GM18507 (cell line): ENCODE measurements at places on chromosomes 6 and 20.

GRCh38 chr20:38113401-38114325 lies 51.4 kb downstream of the TGM2 start:
- DNase-seq = no peak

GRCh38 chr6:43747784-43748183 lies 22.2 kb upstream of the VEGFA start:
- DNase-seq = no peak

- no peak for DNase-seq
These were observed 66.5 kb downstream of the COL9A1 start for GRCh38 chr6:70236343-70236742.

GRCh38 chr6:112690497-112691202 lies 343.5 kb downstream of the RFPL4B start:
- no peak for DNase-seq

GRCh38 chr6:27472182-27472616 lies 706 bp downstream of the ZNF184 start:
- no peak for DNase-seq

DNA sequence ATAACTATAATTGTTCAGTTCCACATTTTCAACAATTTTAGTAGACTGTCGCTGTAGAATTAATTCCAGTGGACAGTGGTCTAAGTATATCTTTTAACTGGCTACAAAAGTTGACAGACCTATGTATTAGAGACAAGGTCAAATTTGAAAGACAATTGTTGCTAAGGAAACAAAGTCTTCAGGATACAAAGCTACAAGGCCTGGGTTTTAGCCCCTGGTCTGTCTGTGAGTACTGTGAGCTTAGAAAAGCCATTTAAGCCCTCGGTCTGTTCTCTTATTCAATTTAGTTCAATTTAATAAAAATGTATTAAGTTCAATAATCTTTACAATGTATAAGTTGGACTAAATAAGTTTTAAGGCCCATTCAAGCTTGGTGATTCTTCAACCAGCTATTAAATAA lies 352.5 kb downstream of the HDGFL1 start:
- DNase-seq = no peak

DNA sequence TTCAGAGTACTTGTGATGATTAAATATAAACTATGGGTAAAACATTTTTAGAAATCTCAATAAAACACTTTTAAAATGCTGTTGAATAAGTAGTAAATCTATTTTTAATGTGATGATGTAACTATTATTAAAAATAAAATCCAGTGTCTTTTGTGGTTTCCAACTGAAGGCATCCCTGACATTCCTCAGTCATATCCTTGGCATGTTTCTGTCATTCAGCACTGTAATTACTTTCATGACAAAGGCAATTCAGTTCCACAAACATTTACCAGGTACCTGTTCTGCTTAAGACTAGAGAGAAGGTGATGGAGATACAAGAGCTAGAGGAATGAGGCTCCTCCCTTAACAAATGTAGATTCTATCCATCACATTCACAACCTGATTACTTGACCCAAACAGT lies 518.7 kb upstream of the MAP3K7 start:
- DNase-seq = no peak

DNA sequence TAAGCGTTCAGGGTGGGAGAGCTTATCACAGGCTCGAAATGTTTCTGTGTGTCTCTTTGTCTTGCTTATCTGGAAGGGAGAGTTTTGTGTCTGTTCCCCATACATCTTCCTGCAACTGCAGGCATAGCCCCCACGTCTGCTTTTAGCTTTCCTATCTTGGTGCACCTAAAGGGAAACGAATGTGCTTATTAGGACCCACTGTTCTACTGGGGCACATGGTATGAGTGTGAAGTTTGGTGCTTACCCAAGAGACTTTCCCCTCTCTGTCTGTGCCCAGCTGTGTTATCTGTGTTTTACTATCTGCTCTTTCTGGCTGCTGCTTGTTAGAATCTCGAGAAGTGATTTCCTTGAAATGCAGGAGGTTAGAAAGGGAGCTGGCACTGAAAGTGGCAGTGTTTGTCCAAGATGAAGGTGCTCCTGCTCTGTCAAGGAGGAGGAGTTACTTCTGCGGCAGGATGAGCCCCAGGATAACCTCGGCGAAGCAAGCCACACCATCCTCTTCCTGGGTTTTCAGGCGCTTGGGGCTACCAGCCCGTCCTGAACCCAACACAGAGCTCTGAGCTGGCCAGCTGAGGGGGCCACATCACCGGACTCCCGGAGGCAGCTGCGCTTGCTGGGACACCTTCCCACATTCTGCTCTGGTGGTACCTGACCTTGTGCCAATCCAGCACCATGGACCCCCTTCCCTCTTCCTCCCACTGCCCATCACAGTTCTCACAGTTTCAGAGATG lies 23.4 kb downstream of the DYNLT1 start:
- no peak for DNase-seq

GRCh38 chr6:64520050-64520449 lies 884.4 kb downstream of the PHF3 start:
- DNase-seq = no peak

DNA sequence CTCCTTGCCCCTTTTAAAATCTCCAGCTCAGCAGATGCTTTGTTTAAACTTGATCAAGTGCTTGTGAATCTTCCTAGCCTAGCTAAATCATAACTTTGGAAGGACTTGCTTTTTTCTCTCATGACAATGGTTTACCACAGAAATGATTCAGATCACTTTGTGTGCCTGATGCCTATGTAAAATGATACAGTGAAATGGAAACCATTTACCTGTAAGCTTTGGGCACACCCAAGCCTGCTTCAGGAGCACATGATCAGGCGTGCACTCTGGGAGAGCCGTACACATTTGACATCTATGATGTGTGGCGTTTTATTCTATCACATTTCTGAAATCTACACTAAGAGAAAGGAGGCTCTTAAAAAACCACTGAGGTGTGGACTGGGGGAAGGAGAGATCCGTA lies 41.1 kb downstream of the PTPN1 start:
- DNase-seq = no peak

- DNase-seq = no peak
These were observed 13.6 kb downstream of the KCNK5 start for GRCh38 chr6:39215640-39216158.

DNA sequence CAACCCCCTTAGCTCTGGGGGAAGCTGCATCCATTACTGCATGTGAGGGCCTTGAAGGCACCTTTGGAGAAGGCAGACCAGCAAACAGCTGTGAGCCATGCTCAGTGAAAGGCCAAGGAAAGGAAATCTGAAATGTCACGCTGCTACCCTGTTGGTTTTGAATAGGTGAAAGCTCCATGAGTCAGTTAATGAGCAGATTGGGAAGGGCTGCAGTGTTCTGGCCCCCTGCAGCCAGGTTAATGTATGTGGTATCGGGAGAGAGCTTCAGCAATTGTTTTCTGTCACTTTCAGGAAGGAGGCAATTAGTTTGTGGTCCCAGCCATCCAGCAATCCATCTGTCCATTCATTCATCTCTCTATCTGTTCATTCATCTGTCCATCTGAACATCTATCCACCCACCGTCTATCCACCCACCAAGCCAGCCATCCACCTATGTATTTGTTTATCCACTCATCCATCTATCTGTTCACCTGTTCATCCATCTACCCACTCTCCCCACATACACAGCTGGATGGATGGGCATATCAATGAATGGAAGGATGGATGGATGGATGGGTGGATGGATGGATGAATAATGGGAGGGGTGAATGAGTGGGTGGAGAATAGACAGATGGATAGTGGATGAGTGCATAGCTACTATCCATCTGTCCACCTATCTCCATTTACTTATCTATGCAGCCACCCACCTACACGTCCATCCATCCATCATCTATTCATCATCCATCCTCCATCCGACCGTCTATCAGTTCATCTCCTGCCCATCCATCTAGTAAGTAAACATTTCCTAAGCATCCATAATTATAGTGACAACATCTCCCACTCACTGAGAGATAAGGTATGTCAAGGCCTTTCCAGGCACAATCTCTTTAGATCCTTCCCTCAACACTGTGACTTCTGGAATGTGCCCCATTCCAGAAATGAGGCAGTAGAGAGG lies 16.0 kb downstream of the PCK1 start:
- no peak for DNase-seq

DNA sequence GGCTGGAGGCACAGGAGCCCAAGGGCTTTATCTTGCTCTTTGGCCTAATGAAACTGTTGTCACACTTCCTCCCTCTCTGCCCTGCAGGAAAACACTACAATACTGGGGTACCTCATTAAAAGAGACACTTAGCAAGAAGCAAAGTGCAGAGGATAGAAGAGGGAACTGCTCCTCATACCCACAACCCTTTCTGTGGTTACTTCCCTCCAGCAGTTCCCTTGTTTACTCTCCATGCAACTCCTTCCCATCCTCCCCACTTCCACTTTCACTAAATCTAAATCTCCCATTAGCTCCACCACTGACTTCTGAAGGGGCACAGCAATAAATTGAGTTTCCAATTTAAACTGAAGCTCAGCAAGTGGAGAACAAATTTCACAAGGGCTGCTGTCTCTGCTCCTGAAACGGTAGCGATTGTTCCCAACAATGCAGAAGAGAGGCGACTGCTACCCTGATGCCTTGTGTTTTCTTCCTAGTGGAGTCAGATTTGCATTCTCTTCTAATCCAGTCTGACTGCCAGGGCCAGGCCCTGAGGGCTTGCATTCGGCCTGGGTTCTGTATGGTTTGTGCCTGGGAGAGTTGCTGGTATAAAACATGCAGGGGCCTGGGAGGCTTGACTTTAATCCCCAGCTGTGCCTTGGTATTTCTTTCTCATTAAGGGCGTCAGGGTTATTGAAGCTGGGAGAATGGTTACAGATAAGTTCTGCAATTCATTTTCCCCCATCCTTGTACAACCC lies 454.7 kb downstream of the TFAP2B start:
- DNase-seq = no peak

GRCh38 chr6:166162599-166163342 lies 4.9 kb downstream of the TBXT start:
- no peak for DNase-seq

DNA sequence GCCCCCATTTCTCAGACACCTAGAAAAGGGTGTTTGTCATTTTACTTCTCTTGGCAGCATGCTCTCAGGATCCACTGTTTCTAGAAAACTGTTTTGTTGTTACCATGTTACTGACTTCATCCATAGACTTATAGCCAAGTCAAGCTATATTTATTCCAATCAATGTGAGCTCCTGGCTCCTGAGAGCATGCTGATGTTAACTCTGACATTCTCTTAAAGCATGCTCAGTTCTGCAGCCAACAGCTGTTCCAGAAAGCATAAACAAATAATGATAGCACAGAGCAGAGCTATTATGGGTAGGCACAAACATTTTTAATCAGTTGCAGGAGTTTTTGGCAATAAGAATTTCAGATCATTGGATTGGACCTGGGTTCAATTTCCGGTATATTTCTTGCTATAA lies 92.4 kb upstream of the CEP85L start:
- no peak for DNase-seq

DNA sequence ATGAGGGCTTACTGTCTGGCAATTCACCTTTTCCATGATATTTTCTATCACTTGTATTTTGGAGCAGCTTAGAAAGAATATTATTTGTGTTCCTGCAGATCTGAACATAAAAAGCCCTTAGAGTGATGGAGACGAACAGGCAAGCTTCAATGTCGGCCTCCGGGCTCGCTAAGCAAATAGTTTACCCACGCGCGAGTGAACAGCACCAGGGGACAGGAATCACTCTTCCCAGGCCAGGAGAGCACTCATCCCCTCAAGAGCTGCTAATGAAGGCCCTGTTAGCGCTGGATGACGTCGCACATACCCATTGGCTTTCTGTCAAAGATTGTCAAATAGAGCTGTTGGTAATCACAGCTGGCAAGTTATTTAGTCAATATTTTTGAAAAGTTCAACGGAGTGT lies 395.7 kb downstream of the ZFAND3 start:
- no peak for DNase-seq

DNA sequence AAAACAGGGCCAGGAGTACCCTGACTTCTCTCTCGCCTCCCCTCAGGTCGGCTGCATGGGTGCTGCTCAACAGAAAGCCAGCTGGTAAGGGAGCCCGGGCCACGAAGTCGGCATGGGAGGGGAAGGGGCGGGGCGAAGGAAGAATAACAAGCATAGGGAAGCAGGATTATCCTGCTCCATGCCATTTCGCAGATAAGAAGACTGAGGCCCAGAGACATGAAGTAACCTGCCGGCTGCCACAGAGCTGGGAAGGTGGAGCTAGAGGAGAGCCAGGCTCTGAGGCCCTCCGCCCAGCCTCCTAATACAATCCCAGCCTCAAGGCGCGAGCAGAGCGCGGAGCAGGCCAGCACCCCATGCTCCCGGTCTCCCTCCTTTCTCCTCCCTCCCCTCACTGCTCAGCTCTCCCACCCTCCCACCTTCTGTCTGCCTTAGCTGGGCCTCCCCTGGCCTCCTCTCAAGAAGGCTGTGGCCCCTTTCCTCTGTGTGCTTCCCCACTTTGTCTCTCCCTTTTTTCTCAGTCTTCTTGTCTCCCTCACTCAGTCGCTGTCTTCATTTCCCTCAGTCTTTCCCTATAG lies 13.2 kb upstream of the HMGA1 start:
- DNase-seq = no peak

GRCh38 chr6:80636689-80637088 lies 530.2 kb downstream of the BCKDHB start:
- no peak for DNase-seq

GRCh38 chr6:20564269-20564668 lies 30.0 kb downstream of the CDKAL1 start:
- no peak for DNase-seq

DNA sequence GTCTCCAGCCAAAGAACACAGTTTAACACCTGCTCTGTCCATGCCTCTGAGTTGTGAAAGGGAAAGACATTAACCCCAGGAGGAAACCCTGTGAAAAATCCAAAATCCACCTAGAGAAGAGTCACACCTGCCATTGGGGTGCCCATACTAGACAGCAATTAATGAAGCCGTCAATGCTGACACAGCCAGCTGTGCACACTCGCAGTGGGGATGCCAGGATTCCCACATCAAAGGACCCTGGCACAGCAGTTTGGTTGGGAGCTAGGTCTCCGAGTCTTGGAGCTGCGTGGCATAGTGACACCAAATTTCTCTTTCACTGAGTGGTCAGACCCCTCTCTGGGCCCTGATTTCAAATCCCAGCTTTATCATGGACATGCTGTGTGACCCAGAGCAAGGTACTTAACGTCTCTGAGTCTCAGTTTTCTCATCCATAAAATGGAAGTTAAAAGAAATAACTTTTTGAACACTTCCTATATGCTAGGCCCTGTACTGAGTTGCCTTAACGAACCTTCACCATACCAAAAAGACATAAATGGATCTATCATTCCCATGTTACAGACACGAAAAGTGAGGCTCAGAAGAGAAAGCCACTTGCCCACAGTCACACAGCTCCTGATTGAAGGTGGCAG lies 30.8 kb downstream of the BPIFB1 start:
- DNase-seq = no peak

GRCh38 chr6:151034825-151035781 lies 169.6 kb downstream of the MTHFD1L start:
- DNase-seq = no peak
